Sigmoid colon (tissue), 7 donors: ENCODE measurements at places on chromosomes 2 and 18. TPM values are rescaled to one million over a fixed set of nuclear protein-coding genes. Genes with fewer than 3 reads are reported as not detected.

Gene SLC14A1
- polyA plus RNA-seq, result not detected

DNA sequence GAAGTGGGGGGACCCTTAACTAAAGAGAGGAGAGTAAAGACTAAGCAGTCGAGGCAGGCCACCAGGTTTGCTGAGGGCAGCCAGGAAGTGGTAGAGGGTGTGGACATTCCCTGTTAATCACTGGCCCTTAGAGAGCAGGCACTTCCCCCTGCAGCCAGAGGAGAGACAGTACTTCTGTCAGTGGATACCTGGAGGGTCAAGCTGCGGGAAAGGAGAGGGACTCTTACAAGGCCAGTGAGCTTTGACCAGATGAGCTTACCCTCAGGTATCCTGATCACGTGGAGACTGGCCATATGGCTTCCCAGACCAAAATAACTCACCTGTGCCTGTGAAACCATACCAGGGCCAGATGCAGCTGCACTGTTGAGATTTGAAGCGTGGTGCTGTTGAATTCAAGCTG, 28.6 kb downstream of the ITGA6 start:
- peaks cover 6% of the 10 kb centered on the region for H3K27me3 ChIP-seq
- no peaks in the 10 kb centered on the region for H3K4me1 ChIP-seq
- H3K27ac ChIP-seq, result no peak overlapping the region
- no peak overlapping the region for H3K4me3 ChIP-seq

Gene STAT4
- polyA plus RNA-seq, result 4.6 TPM

GRCh38 chr18:7901657-7902056, 334.5 kb downstream of the PTPRM start:
- H3K36me3 ChIP-seq, result no peaks in the 10 kb centered on the region
- peak overlapping the region; percentile 71 for H3K27ac ChIP-seq
- H3K27me3 ChIP-seq, result no peaks in the 10 kb centered on the region
- H3K4me1 ChIP-seq, result peaks cover 41% of the 10 kb centered on the region
- H3K4me3 ChIP-seq, result no peak overlapping the region

DNA sequence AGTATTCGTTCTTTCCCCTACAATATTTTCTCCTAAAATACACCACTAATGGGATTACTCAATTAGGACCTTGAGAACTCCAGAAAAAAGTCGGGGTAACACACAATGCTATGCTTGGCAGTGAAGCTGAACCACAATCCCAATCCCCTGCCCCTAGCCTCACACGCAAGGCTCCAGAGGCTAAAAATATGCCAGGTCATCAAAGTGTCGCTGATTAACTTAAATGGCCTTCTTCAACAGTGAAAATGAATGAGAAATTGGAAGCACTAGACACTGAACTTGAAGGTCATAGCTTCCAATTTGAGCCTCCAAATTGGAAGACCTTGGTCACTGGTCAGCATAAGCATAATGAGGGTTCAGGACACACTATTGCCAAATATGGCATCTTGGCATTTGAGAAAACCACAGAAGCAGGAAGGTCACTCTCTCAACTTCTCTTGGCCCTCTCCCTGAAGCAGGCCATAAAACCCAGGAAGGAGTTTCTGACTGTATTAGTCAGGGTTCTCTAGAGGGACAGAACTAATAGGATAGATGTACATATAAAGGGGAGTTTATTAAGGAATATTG, 86.0 kb upstream of the SATB2 start:
- no peaks in the 10 kb centered on the region for H3K4me1 ChIP-seq
- no peaks in the 10 kb centered on the region for H3K27me3 ChIP-seq
- DNase-seq, result no peak
- H3K27ac ChIP-seq, result no peak overlapping the region

Gene CYS1
- polyA plus RNA-seq, result 1.8 TPM

Gene NT5C1B
- polyA plus RNA-seq, result not detected

Gene PLEKHH2
- 1.7 TPM for polyA plus RNA-seq
